ENCODE measurements at places on chromosomes 3 and 15.
A peak's percentile ranks its signal among the peaks of the same experiment; 100 is the strongest.

GRCh38 chr15:98418122-98418521, 230.2 kb upstream of the IGF1R start:
- DNase-seq = no peak

- no peak for DNase-seq
These were observed 751.9 kb downstream of the ROBO1 start for GRCh38 chr3:79015854-79016253.

DNA sequence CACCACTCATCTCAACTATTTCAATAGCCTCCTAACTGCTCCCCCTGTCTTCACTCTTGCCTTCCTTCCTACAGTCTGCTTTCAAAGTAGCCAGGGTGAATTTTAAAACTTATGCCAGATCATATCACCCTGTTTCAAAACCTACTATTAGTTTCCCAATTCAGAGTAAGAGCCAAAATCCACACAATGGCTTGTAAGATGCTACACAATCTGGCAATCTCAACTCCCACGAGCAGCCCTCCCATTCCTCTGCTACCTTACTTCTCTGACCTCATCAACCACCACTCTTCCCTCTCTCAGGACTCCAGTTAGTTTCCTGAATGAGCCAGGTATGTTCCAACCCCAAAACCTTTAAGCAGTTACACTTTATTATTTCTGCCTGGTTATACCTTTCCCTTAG, 62.5 kb downstream of the VPS13C start:
- no peak for DNase-seq

- no peak for DNase-seq
These were observed 1.4 kb upstream of the STRA6 start for GRCh38 chr15:74203914-74204431.

DNA sequence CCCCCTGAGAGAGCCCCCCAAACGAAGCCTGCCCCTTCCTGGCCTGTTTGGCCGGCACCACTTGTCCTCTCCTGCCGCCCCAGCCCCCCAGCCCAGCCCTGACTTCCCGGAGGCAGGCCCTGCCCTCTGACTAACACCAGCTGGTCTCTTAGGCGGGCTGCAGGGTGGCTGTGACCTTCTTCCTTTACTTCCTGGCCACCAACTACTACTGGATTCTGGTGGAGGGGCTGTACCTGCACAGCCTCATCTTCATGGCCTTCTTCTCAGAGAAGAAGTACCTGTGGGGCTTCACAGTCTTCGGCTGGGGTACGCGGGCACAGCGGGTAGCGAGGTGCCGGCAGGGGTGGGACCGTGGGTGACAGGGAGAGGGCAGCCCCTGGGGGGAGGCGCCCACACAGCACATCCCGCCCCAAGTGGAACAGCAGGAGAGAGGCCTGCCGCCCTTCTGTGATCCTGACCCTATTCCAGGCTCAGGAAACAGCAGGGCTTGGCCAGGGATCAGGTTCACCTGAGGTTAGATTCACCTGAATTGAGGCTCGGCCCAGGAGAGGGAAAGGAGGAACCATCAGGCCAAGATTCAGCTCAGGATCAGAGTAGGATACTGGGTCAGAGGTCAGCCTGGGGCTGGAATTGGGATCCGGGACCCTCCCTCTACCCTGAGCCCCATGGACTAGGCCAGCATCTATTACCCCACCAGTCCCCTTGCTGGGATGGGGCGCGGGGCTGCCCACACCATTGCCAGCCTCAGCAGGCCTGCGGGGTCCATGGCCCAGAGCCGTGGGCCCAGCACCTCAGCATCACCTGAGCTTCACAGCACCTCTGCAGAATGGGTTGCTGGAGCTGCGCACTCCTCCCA, 21.9 kb downstream of the PTH1R start:
- no peak for DNase-seq

DNA sequence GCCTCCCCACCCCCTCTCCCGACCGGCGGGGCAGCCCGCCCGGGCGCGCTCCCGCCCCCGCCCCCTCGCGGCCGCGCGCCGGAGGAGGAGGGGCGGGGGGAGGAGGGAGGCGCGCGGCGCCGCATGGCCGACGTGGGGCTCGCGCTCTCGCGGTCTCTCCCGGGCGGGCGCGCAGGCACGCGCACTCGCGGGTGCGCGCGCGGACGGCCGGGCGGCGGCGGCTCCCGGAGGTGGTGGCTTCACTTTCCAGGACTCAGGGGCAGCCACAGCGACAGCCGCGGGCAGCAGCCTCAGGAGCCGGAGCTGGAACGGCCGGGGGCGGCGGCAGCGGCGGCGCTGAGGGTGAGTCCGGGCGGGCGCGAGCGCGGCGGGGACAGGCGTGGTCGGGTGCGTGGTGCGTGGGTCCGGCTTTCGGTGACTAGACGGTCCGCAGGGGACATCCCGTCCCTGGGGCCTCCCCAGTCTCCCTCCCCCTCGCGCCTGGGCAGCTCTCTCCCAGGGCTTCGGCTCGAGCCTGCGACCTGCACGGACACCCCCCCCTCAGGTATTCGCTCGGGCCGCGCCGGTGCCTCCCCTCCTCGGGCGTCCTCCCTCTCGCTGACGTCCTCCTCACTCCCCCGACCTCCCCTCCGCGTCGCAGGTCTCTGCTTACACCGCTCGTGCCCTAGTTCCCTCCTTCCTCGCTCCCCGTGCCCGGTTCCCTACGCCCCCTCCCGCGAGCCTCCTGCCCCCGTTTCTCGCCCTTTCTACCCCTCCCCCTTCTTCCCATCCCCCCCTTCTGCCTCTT, at the start of gene UBE2E2:
TSS of gene UBE2E2 (plus strand) at position 407 of the 787 bp plus-strand sequence.
- peak; percentile 81 for DNase-seq

DNA sequence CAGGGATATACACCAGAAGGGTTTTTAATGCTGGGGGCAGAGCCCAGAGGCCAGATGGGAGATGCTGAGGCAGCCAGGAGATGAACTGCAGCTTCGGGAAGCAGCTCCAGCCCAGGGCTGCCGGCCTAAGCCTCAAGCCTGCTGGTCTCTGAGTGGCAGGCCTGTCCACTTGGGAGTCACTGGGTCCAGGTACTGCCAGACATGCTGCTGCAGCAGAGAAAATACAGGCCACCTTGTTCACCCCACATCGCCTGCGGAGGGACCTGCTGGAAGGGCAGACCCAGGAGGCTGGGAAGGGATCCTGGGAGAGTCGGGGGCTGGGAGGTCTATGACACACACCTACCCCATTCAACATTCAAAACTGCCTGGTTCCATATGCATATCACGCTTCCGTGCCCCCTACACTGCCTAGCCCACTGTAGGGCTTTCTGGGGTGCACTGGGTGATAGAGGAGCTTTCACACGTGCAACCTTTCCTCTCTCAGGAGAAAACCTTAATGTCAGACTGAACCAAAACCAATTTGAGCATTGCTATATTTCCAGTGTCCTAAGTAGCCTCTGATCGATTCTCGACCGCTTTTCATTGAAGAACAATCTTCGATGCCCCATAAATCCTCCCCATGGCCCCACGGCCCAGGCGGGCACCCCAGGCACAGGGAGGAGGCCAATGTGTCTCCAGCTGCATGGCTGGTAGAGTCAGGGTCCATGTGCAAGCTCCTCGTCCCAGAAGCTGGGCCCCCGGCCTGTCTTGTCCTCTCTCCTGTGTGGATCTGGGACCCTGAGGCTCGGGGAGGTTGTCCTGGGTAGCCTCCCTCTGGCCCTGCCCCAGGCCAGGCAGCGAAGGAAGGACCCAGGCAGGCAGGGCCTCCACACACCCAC, 147.4 kb downstream of the ATP10A start:
- no peak for DNase-seq

GRCh38 chr15:71116942-71117341, 1.7 kb downstream of the THSD4 start:
- no peak for DNase-seq

- no peak for DNase-seq
These were observed 122.4 kb downstream of the RAP2B start for GRCh38 chr3:153284282-153284938.

- no peak for DNase-seq
These were observed 20.4 kb upstream of the SLC25A38 start for GRCh38 chr3:39362812-39363211.

DNA sequence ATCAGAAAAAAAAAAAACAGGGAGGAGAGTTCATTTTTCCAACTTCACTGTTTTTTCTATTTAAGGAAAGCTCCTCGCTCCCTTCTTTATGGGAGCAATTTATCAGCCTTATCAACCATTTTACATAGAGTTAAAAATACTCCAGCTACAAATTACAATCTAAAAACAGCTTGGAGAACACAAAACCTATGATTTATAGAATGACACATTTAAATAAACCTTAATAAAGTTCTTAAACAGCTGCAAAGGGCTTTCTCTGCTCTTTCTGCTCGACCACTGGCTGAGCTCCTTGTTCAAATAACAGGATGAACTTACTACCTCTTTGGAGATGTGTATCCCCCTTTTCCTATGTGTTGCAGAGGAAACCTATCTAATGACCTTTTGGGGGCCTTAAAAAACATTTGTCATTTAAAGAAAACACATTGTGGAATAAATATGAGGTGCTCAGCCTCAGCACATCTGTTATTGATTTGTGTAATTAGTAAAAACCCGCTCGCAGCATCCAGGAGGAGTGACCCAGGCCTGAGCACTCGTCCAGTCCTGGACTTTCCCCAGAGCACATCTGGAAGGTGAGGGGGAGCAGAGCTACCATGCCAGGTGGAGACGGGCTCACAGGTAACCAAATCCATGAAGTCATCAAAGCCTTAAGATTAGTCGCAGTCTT, 231.2 kb downstream of the ATP8B4 start:
- no peak for DNase-seq

GRCh38 chr3:61765157-61765876, 203.9 kb downstream of the PTPRG start:
- DNase-seq = no peak

GRCh38 chr3:41701191-41701698, 260.7 kb downstream of the ULK4 start:
- no peak for DNase-seq

- no peak for DNase-seq
These were observed 52.5 kb downstream of the COL8A1 start for GRCh38 chr3:99690761-99691369.

GRCh38 chr15:44535092-44535491, 1.9 kb upstream of the EIF3J start:
- no peak for DNase-seq

DNA sequence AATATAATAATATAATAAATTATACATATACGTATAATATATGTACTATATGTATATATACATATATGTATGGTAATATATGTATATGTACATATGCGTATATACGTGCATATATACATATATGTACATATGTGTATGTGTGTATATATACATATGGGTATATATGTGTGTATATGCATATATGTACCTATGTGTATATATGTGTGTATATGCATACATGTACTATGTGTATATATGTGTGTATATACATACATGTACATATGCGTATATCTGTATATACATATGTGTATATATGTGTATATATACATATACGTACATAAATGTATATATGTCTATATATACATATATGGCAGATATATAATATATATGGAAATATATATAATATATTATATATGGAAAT, 74.8 kb upstream of the ST3GAL6 start:
- no peak for DNase-seq

- DNase-seq = no peak
These were observed 348.5 kb upstream of the SOX2 start for GRCh38 chr3:181363231-181363630.

DNA sequence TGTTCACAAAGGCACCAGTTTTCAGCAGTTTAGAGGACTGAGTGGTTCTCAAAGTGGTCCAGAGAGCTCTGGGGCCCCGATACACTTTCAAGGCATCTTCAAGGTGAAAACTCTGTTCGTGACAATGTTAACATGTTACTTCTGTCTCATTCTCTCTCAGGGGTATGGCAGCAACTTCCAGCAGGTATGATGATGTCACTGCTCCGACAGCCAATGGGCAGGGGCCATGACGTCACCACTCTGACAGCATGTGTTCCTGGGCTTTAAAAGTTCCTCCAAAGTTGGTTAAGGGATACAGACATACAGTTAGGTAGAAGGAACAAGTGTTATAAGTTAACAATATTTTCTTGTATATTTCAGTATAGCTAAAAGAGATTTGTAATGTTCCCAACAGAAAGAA, 87.9 kb downstream of the KLF15 start:
- no peak for DNase-seq

- no peak for DNase-seq
These were observed 20.5 kb upstream of the SOX14 start for GRCh38 chr3:137743608-137744007.

DNA sequence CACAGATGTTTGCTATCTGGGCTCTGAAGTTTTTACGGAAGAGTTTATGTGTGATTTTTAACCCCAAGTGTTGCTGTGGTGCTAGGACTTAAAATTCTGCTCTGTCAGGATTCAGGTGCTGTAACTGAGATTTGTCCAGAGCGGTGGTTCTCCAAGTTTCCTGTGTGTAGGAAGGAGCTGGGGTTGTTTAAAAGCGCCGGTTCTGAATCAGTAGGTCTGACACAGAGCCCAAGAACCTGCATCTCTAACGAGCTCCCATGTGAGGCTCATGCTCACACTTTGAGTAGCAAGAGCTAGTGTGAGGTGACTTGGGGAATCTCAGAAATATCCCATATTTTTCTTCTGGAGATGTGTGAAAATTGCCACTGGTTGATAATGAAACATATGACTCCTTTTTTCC, 325.5 kb downstream of the SATB1 start:
- no peak for DNase-seq

DNA sequence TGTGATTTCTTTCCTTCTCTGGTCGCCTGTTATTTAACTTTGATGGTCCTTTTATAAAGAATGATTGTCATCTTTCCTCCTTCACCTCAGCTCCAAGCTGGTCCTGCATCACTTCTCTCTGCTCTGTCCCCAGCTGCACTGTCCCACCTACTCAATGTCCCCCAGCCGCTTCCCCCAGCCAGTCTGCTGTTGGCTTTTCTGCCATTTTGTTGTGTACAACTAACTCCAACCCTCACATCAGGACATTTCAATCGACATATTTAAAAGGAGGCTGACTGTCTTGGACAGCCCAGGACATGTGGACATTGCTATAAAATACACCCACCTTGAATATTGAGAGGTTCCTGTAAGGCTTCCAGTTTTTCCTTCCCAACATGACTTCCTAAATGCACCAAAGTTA, 193.8 kb upstream of the RGMA start:
- no peak for DNase-seq

DNA sequence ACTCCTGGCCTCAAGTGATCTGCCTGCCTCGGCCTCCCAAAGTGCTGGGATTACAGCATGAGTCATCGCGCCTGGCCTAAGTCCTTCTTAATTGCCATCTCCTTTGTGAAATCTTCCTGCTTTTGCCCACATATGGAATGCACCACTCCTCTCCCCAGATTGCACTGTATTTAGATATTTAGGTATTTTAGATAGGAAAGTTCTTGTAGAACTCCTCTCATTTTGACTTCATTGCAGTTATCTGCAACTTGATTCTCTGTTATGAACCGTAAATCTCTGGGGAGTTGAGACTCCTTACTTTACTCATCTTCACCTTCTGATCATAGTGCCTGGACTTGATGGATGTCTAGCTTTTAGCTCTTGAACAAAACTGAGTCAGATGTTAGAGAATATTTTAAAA, 150.7 kb downstream of the AKAP13 start:
- no peak for DNase-seq

Measured in GM19239 (cell line).